ENCODE measurements at places on chromosomes 5 and 9.

DNA sequence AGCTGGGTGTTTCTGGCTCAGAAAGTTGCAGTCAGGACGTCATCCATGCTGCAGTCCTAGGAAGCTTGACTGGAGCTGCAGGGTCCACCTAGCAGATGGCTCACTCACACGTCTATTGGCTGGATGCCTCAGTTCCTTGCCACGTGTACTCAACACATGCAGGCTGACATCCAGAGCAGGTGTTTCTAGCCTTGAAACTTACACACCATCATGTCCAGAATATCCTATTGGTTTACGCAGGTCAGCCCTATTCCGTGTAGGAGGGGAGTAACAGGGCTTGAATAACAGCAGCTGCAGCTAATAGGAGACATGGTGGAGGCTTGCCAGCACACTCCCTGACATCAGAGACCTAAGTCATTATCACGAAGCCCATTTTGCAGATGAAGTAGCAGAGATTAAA, 473.5 kb downstream of the ACTL7B start:
- DNase-seq = no peak

DNA sequence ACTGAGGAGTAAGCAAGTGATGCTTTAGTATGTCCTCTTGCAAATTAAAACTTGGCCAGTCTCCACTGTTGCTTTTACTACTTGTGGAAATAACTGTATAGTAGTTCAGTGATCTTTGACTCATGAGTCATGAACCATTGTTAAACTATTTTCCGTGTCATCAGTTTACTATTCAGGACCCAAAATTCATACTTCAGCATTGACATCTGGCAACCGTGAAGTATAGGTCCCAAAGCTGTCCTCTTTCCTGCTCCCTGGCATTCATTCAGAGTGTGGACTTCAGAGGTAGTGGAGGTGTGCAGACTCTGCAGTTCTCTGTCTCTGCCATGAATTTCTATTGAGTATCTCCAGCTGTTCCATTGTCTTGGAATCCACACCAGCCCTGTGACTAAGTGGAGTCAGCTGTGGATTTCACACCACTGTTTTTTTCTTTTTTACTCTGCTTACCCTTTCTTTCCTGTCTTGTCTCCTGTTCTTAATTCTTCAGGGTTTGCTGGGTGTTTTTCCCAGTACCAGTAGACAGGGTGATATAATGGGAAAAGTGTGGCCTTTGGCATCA, 7.5 kb downstream of the TDRD7 start:
- no peak for DNase-seq

DNA sequence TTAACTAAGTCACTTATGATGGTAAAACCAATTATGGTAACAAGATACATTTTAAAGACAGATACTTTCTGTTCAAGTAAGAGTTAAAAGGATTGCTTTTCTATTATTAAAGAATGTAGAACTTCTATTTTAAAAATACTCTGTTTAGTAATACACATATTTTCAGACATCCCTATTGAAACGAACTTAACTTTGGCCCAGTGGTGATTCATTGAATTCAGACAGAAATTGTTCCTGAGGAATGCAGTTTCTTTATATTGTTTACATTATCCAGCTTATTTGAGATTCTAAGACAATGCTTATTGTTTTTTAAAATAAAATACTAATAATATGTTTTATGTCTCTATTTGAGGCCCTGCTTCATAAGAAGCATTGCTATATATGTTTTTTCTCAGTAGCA, 816.4 kb downstream of the SEMA5A start:
- no peak for DNase-seq

DNA sequence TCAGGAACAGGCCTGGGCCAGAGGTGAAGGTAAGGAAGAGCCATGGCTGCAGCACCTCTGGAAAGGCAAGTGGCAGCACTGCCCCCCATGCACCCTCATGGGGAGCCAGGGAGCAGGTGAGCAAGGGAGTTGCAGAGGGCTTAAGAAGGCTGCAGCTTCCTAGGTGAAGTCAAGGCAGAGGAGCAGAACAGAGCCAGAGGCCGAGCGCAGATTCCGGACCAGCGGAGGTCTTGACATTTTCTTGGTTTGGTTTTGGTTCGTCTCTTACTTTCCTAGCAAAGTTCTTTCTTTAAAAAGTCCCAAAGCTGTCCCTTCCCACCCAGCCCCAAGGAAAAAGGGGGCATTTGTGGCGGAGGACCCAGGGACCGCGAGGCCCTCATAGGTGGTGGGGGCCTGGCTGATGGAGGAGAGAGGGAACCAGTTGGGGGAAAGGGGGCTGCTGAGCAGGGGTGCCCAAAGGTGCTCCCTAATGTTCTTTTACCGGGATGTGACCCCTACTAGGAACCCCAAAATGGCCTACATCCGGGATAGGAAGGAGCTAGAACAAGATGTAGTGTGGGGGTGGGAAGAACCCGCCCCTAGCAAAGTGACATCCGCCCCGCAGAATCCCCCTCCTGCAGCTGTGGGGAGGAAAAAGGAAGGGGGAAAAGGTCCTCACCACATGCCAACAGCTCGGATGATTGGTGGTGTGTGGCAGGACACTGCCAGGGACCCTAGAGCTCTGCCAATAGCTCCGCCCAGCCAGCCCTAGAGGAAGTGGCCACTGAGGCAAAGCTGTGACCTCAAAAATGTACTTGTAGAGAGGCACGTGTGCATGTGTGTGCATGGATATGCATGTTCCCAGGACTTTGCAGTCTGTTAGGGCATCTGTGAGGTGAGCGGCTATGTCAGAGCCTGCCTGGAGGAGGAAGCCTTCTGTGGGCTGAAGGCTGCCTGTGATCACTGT, 914 bp upstream of the CD72 start:
- DNase-seq = no peak

DNA sequence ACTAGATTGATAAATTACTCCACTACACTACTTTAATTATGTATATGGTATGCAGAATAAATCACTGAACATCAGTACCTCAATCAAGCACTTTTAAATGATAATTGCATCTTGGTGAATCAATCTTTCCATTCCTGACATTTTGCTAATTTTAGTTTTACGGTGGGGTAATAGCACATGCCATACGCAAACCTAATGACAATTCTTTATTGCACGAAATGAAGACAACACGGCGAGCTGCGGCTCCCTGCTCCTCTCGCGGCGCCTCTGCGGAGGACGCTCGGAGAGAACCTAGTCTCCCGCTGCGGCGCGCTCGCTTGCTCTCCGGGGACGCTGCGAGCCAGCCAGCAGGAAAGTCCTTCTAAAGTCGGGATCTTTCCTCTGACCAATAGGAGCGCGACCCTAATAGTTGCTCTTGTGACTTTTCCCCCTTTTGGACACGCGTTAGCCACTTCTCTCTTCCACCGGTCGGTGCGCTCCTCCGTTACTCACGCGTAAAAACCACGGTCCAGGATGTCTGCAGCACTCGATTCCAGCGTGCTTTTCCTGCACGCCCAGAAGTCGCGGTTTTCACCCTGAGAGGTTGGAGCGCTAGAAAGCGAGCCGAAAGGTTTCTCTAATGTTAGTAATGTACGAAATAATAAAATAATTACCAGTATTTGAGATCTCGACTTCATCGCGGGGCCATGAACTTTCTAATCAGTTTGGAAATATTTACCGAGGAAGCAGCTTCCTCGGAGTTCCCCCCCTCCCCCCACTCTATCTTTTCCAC, 1.0 kb upstream of the MEF2C start:
- no peak for DNase-seq

DNA sequence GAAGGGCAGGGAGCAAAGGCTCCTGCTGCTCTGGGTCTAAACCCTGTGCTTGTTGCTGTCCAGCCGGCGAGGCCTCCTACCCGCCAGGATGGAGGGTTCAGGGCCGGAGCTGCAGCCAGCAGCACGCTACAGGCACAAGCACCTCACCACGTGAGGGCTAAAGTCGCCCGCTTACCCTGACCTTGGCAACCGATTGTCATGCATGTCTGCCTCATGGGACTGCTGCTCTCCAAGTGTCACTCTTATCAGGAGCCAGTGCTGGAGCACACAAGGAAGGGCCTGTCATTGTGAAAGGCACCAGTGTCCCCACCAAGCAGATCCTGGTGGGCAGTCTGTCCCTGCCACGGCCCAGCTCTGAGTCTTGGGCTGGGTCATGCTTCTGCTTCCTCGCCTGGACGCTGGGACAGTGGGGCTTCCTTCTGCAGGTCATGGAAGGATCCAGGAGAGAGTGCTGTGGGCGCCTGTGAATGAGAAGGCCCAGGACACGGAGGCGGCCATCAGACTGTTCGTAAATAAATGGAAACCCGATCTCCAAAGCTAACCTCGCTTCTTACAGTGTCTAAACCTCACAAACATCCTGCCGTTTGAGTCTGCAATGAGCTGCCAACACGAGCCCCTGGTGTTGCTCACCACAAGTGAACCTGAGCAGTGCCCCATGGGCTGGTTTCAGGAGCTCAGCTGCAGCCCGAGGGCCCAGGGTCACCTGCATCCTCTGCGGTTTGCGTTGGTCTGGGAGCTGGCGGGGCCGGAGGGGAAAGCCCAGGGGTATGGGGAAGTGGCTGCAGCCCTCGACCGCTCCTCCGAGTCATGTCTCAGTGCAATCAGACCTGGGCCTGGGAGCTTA, 58.2 kb upstream of the RXRA start:
- no peak for DNase-seq

DNA sequence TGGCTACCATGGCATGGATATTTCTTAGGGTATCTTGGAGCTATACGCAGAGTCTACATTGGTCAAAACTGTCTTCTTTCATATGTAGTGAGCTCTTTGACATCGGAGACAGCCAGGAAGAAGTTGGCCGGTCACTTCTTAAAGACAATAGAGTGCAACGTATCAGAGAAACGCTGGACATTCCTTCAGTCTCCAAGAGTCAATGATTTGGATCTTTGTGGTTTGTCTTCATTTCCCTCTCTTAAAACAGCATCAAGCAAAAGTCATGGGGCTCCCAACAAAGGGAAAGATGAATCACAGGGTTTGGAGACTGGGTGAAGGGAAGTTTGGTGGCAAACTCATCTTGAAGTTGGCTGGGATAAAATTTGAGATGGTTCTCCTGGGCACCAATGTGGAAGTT, 320.1 kb downstream of the AGTPBP1 start:
- DNase-seq = no peak

GRCh38 chr5:116923344-116923743, 348.7 kb upstream of the SEMA6A start:
- no peak for DNase-seq

GRCh38 chr5:75331-76320, 16.3 kb upstream of the PLEKHG4B start:
- DNase-seq = no peak

- DNase-seq = peak; percentile 48
Measured at GRCh38 chr9:92501671-92502393, 19.5 kb upstream of the ASPN start.

Measured in CD4-positive, CD25-positive, alpha-beta regulatory T cell (primary cell).